ENCODE measurements at places on chromosomes 12 and 14.

- DNase-seq, result no peak
Observed at GRCh38 chr14:101088714-101089113, 185.2 kb upstream of the RTL1 start.

GRCh38 chr12:50157259-50157658 lies 9.9 kb downstream of the CERS5 start:
- no peak for DNase-seq

DNA sequence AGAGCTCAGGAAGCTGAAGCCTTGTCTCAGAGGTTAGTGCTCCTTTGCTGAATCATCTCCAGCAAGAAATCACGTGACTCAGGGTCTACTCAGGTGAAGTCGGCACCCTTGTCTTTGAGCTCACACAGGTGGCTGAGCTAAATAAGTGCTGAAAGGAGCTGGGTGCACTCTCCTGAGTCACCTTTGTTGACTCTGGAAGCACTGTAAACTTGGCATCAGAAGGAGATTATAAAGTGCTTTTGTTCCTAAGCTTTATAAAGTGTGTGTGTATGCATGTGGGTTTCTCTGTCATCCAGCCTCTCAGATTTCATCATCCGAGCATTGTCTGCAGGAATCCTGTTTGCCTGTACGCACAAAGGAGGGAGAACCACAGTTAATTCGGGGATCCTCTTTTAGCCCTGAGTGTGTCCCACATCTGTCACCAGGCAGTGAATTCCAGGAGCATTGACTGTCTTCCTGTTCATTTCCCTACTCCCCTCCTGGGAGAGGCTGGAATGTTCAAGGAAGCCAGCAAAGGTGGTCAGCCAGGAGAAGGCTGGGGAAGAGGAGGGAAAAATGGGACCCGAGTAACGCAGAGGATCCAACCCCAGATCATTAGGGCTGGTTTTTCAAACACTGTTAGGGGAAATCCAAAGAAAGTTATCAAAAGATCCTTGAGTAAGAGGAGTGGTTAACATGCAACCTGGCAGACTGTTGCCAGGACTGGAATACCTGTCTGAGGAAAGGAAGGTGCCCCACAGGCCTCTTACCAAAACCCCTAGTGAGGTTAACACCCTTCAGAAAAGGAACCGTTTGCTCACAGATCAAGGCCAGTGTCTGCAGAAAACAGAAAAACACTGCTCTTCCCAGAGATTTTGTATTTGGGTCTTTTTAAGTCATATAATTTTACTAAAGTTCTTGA lies 157.5 kb upstream of the HIF1A start:
- DNase-seq, result peak; percentile 51

GRCh38 chr12:4829161-4829792 lies 80.4 kb upstream of the KCNA1 start:
- DNase-seq, result no peak

DNA sequence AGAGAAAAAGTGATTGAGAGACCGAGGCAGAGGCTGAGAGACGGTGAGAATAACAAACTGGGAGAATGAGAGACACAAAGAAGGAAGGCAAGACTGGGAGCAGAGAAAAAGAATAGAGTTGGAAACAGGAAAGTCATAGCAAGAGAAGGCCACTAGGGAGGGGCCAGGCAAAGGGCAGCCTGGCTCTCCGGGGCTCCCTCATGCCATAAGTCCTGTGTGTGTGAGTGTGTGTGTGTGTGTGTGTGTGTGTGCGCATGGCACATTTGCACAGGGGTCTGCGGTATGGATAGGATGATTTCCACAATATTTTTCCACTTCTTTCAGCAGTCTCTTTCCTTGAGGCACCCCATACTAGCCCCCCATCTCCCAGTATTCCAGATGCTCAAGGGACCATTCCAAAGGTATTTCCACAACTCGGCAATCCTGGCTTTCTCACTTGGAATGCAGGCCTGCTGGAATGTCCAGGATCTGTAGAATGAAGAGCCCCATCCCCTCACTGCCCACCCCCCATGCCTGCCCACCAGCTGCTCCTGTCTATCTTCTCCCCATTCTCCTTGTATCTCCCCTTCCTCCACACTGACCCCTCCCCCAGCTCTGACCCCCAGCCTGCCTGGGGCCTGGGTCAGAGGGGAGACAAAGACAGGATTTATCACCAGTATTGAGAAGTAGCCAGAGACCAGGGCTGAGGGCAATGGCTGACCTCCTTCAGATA lies 9.0 kb downstream of the GPR84 start:
- DNase-seq, result no peak

- DNase-seq, result no peak
Observed at GRCh38 chr12:115267464-115267863, 583.5 kb upstream of the TBX3 start.

- no peak for DNase-seq
Observed at GRCh38 chr12:111250251-111250881, 118.5 kb downstream of the PHETA1 start.

DNA sequence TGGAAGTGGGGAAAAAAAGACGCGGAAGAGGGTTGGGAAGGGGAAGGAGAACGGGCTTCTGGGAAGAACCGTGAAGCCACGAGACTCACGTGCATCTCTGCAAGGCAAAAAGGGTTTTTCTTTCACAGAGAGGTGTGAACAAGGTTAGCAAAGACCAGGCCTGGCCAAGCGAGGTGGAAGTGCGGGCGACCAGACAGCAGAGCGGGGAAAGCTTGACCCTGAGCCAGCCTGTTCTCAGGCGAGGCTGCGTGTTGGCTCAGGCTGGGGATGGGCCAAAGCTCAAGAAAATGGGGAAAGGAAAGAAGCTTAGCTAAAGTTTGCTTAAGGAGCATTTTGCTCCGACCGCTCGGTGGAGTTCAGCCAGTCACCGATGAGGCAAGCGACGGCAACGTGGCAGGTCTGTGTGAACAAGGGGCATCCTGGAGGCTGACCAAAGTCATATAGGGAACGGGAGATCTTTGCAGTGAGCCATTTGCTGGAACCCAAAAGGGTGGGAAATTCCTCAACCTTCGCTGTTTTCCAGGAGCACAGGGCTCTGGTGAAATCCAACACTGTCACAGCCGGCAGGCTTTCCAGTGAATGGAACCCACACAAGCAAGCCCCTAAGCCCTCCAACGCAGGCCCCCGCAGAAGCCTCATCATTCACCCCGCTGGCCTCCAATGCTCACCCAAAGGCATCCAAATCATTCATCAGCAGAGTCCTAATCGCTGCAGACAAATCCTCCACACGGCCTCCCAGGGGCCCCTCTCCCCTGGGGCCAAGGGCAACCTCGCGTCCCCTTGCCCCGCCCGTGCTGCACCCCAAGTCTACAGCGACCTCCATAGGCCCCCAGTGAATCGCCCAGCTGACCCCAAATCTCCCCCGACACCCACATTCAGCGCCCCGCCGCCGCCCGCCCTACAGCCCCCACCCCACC lies 754 bp downstream of the ZNF605 start:
- DNase-seq, result peak; percentile 83

DNA sequence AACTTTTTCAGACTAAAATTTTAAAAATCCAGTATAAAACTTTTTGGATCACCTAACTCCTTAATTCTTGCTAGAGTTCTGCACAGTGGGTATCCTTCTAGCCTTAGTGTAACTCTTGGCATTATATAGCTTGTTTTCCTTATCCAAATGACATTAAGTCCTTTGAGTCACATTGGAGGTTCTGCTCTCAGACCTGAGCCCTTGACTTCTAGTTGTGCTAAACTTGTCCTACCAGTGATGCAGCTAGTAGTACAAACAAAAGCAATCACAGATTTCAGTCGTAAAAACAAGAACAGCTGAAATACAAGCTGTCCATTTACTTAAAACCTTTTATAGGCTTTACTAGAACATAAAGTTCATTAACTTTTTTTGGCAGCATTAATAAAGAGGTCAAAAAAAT lies 10.5 kb downstream of the ZBTB1 start:
- no peak for DNase-seq

- no peak for DNase-seq
Observed at GRCh38 chr12:113649256-113649830, 177.7 kb upstream of the LHX5 start.

DNA sequence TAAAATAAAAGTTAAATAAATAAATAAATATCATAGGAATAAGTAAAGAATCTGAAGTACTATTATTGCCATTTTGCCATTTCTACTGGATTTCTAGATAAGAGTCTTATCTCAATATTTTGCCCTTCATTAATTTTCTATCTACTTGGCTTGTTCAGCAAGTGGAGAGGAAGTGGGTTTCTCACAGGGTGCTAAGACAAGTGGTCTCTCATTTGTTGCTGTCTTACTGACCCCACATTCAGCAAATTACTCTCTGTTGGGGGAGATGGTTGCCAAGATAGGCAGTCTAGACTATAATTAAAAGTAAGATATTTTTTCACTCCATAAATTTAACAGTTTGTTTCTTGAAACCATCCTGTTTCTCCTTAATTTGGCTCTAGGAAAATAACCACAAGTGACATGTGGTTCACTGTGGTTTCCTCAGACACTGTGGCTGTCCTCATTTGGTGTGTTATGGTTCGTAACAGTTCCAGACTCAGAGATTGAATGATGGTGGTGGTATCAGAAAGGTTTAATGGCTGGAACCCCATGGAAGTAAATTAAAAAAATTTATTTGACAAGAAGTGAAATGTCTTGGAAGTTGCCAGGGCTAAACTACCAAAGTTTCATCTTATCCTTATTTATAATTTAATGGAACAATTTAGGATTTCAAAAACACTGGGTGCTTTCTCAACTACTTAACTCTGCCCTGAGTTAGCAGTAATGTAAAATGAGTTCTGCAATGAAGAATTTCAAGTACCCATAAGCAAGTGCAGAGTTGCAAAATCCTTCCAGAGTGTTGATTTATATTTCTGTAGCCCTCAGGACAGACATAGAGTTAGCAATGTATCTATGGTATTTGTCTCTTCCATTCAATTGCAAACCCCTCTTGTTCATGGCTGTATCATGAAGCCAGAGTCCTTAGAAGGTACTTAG lies 214.8 kb downstream of the MSRB3 start:
- DNase-seq, result peak; percentile 18
